ENCODE measurements at places on chromosomes 3 and 15.

GRCh38 chr3:132378846-132379245 is 38.5 kb upstream of the DNAJC13 start:
- DNase-seq = no peak

DNA sequence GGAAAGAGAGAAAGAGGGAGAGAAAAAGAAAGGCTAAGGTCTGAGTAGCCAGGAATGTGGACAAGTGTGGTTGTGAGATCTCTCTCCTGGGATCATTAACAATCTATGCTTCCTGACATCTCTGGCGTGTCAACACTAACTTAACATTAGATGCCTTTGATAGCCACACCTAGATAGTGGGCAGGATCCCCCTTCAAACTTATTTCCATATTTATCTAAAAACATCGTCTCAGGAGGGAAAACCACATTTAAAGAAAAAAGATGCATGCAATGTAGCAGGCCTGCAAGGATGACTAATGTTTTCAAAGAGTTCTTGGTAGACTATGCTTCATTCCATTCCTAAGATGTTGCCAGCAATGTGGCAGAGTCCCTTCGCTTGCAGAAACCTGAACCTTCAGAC is 80.9 kb downstream of the MLH1 start:
- no peak for DNase-seq

- no peak for DNase-seq
Observed at GRCh38 chr3:162142511-162142910, 645.9 kb downstream of the OTOL1 start.

- no peak for DNase-seq
Observed at GRCh38 chr3:53261712-53262111, 5.9 kb upstream of the TKT start.

GRCh38 chr3:140588558-140588957 is 89.3 kb upstream of the TRIM42 start:
- DNase-seq = no peak

GRCh38 chr3:79027593-79027992 is 740.2 kb downstream of the ROBO1 start:
- DNase-seq = no peak

DNA sequence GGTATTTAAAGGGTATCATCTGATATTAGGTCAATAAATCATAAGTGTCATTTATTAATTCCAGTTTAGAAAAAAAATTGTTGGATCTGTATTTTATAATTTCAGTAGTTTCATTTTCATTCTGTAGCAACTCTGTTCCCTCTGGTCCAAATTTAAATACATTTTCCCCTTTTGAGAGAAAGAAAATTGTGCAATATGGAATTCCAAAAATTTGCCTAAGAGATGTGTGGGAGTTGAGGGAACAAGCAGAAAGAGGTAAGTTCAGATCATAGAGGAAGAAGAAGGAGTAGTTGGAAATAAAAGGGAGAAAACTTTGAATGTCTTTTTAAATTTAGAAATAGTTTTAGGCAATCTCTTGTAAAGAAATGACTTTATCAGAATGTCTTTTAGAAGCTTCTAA is 48.9 kb upstream of the MME start:
- no peak for DNase-seq

GRCh38 chr3:44989636-44990373 is 13.8 kb downstream of the EXOSC7 start:
- no peak for DNase-seq

DNA sequence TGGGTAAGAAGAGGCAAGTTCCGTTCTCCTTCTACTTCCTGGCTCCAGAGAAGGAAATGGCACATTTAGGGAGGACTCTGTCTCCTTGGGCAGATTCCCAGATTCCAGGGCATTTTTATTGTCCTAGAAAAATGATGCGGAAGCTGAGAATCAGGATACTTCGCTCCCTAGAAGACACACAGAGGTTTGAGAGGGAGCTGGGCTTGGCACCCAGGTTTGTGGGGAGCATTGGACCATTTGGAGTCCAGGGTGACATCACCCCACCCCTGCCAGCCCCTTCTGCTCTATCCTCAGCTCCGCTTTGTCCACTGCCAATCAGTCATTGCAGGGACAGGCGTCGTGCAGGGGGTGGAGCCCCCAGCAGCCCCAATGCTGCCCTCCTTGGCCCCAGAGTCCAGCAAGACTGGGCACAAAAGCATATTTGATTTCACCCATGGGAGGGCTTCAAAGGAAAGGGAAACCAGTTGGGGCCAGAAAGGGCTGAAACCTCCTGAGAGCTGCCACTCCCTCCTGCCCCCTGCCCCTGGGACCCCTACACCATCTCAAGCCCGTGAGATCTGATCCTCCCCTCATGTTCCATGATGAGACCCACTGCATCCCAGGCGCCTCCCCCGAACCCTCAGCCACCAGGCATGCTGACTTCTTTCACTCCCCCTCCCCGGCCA is 129.8 kb upstream of the MEF2A start:
- DNase-seq = no peak

- no peak for DNase-seq
Observed at GRCh38 chr15:61762676-61763075, 297.6 kb downstream of the VPS13C start.

GRCh38 chr3:47380026-47380600 is 708 bp upstream of the PTPN23 start:
- no peak for DNase-seq

GRCh38 chr3:5442106-5442785 is 254.7 kb downstream of the EDEM1 start:
- no peak for DNase-seq

DNA sequence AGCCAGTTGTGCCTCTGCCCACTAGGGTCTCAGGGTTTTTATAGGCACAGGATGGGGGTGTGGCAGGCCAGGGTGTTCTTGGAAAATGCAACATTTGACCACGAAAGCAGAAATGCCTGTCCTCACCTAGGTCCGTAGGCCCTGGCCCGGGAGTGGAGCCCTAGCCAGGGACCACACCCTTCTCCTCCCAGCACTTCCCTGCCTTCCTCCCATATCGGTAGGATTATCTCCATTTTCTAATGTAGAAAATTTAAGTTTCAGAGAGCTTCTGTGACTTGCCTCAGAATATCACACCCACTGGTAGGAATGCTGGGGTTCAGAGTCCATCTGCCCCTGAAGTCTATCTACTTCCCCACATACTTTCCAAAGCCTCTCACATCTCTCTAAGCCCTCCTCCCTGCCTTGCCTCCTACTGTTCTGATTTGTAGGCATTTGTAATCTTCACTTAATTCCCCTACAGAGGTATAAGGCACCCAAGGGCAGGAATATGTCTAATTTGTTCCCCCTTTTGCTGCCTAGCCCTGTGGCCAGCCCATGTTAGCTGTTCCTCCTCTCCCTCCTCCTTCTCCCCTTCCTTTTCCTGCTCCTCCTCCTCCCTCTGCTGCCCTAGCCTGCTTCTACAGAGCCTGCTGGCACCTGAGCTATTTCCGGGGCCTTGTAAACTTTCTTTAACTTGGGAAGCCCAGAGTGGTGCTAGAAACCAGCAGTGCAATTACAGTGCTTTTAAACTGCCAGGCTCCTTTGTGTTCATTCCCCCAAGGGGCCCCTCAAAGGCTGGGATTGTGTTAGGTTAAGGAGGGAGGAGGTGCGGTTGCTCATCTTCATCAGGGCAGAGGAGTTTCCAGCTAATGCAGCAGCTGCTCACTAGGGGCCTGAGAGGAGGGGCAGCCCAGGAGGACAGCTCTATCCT is 71.1 kb downstream of the MRPL46 start:
- no peak for DNase-seq

DNA sequence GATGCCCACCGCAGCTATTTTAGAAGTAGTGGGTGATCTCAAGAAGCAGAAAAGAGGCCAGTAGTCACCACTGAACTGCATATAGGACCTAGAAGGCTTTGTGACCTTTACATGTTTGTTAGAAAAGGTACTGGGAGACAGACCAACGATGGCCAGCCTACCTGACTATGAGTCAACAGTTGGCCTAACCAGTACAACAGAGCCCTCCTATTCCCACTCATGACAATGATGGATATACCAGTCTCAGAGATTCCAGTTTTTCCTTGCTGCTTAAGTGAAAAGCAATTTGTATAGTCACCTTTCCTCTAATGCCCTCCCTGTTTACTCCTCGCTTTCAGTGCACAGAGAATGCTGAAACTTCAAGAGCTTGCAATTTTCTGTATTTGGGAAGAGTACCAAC is 86.6 kb upstream of the PPIB start:
- no peak for DNase-seq

GRCh38 chr15:90593499-90594158 is 63.9 kb downstream of the CRTC3 start:
- no peak for DNase-seq

- peak; percentile 23 for DNase-seq
Observed at GRCh38 chr15:85730001-85730820, 64.5 kb downstream of the KLHL25 start.

- DNase-seq = no peak
Observed at GRCh38 chr3:51082363-51082762, 302.7 kb upstream of the MANF start.

GRCh38 chr15:63072809-63073277 is 30.3 kb downstream of the TPM1 start:
- no peak for DNase-seq

GRCh38 chr3:14494973-14495300 is 45.2 kb downstream of the GRIP2 start:
- DNase-seq = no peak

Measured in activated T-helper 1 cell treated with anti-CD3 and anti-CD28 coated beads, Interleukin-12 subunit alpha, Interleukin-12 subunit beta, Interleukin-2, Interleukin-4 antibody, amounts not matched to agents 30 ng/mL and 10 ng/mL and 1 ng/mL, durations not matched to agents 14 hours and 24 hours and 36 hours (primary cell).